ENCODE measurements at places on chromosomes 12 and 14.

DNA sequence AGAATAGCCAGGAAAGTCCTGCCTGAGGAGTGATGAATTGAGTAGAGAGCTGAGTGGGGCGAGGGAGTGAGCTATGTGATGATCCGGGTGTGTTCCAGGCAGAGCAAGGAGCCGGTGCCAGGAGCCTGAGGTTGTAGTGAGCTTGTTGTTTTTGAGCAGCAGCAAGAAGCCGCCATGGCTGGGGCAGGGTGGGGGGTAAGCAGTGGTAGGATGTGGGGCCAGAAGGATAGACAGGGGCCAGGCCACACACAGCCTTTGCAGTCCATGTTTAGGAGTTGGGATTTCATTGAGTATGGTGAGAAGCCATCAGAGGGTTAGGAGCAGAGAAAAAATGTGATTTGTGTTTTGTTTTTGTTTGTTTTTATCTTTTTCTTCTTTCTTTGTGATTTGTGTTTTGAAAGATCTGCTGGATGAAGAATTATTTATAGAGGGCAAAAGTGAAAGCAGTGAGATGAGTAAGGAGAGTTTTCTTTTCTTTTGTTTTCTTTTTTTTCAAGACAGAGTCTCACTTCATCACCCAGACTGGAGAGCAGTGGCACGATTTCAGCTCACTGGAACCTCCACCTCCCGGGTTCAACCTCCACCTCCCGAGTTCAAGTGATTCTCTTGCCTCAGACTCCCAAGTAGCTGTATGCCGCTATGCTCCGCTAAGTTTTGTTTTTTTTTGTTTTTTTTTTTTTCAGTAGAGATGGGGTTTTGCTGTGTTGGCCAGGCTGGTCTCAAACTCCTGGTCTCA lies 92.3 kb upstream of the BCAT1 start:
- DNase-seq, result no peak

DNA sequence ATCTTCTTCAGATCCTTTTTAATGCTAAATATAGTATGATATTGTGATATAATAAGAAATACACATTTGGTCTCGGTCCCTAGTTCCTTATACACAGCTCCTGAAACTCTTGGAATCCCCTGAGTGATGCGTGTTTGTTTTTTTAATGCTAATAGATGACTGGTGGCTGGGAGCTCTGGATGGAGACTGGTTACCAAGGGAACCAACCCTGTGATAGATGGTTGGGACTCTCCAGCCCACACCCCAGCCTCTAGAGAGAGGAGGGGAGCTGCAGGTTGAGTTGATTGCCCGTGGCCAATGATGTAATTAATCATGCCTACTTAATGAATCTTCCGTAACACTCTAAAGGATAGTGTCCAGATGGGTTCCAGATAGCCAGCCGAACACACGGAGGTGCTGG lies 140.6 kb downstream of the FBXL14 start:
- DNase-seq, result no peak

DNA sequence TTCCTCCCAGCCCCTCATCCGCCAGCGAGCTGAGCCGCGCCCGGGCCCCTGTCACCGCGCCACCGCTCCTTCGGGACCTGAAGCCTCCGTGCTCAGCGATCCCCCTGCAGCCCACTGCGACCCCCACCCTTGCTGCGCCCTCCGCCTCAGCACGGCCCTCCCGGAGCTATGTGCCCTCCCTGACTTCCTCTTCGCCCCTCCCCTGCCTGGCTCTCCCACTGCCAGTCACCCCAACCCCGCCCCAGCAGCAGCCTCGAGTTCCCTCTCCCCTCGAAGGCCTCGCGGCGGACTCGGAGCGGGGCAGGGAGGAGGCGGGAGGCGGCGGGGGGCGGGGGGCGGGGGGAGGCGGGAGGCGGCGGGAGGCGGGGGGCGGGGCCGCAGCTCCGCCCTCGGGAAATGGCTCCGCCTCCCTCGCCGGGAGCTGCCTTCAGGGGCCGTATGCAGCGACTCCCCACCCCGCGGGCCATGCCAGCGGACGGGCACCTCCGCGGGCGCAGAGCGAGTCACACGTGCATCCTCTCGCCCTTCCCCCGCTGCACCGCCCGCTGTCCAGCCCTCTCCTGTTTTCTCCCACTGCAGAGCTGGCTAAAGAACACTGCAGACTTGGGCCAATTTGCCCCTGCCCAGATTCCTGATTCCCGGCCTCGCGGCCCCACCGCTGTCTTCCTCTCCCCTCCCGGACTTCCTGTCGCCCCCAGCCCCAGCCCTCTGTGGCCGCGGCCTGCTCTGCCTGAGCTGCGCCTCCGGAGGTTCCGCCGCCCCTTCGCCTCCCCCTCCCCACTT lies 29.1 kb upstream of the ADIPOR2 start:
- DNase-seq, result peak; percentile 73

DNA sequence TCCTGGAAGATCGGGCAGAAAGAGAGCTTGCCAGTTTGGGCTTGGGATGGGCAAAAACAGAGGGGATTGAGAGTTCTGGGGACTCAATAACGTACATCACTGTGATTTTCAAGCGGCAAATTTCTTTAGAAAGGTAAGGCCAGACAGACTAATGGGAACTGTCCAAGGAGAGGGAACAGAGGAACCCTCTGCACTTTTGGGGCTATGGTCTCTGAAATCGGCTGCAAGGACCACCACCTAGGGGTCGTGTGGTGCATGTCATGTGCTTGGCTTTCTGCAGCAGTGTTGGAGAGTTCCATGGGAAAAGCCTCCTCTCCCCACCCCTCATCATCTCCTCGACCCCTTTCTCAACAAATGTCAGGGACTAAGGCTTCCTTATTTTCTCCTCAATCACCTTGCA lies 79.6 kb downstream of the PPM1A start:
- DNase-seq, result no peak

GRCh38 chr12:116106870-116107269 lies 170.6 kb downstream of the MED13L start:
- DNase-seq, result no peak

GRCh38 chr12:95266254-95266653 lies 48.6 kb downstream of the VEZT start:
- no peak for DNase-seq

DNA sequence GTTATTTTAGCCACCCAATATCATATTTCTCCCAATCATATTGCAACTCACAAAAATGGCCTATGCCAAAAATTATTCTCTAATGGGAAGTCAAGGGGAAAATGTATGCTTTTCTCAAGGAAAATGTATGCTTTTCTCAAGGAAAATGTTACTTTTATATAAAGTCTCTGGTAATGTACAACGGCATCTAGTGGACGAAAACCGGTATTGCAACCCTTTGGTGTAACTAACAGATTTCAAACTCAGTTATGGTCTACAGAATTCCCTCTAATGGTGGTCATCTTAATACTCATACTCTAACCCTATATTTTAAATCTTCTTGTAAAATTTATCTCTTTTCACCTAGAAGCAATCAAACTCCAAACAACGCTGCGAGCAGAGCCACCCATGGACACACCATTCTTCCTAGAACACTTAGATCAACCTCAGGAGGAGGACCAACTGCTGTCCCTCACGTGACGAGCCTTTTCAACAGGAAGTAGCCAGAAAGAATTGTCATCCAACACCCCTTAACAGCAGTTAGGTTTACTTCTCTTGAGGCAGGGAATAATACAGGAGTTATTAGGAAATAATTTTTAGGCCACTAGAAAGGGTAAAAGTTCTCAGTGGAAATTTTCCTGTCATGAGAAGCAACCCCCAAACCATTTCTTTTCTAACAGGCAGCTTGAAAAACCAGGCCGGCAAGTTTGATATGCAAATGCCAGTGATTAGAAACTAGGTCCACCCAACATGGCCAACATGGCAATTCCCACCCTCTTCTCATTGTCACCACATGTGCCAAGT lies 20.1 kb downstream of the APOBEC1 start:
- DNase-seq, result no peak

All from SIG-M5 (cell line).